CD8-positive, alpha-beta T cell (primary cell): ENCODE measurements at places on chromosomes 3 and 15. TPM values are rescaled to one million over a fixed set of nuclear protein-coding genes. Genes with fewer than 3 reads are reported as not detected.

The ZPLD1 gene
- not detected for total RNA-seq

The MESP1 gene
- 0.19 TPM for total RNA-seq

The SLC25A36 gene
- 165 TPM for total RNA-seq

The ECE2 gene
- not detected for total RNA-seq

The ANXA2 gene
- 31.7 TPM for total RNA-seq

The PAQR5 gene
- not detected for total RNA-seq
